ENCODE measurements at places on chromosomes 1 and 21.
A peak's percentile ranks its signal among the peaks of the same experiment; 100 is the strongest.

DNA sequence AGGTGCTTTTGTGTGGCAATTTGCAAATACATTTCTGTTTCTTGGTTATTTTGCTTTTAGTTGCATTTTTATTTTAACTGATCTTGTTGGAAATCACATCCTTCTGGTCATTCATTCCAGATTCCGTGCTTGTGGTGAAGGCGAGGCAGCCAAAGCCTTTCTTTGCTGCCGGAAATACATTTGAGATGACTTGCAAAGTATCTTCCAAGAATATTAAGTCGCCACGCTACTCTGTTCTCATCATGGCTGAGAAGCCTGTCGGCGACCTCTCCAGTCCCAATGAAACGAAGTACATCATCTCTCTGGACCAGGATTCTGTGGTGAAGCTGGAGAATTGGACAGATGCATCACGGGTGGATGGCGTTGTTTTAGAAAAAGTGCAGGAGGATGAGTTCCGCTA lies 34.8 kb upstream of the CD101 start:
- DNase-seq = peak; percentile 50

- no peak for DNase-seq
Observed at GRCh38 chr1:225364439-225364838, 63.4 kb downstream of the LBR start.

GRCh38 chr1:79396901-79397300 lies 390.4 kb upstream of the ADGRL4 start:
- DNase-seq = no peak

GRCh38 chr1:42657981-42658876 lies at the start of gene PPIH:
Gene PPIH (plus strand): TSS chr1:42658423. CDS start chr1:42658447, 24 bp downstream.
- peak; percentile 88 for DNase-seq

DNA sequence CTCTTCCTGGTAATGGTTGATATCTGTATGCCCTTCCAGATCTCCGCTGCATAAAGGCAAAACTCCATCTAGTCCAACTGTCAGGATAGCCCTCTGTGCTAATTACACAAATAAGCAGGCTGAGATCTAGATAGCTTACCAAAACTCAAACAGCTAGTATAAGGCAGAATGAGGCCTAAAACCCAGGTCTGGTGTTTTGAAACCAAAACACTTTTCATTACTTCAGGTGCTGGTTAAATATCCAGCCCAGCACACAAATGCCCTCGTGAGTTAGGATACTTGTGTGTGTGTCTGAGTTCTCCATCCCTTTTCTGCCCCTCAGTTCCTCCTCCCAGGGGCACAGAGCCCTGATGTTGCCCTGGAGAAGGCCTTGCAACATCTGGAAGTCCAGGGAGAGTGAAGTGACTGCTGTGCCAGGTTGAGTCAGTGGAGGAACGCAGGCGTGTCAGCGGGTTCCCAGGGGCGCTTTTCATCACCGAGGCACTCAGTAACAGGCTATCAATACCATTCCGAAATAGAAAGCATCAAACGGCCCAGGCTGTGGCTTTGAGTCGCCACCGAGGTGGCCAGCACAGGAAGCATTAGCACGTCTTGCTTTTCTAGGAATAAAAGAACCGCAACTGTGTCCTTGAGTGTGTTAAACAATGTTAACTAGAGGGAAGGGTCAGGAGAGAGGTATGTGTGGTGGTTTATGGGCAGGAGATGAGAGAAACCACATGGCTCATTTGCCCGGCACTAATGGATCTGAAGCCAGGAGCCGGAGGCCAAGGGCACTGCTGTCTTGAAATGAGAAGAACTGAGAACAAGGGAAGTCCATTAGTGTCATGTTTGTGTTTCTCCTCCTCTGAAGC lies 90.7 kb upstream of the WLS start:
- peak; percentile 59 for DNase-seq

DNA sequence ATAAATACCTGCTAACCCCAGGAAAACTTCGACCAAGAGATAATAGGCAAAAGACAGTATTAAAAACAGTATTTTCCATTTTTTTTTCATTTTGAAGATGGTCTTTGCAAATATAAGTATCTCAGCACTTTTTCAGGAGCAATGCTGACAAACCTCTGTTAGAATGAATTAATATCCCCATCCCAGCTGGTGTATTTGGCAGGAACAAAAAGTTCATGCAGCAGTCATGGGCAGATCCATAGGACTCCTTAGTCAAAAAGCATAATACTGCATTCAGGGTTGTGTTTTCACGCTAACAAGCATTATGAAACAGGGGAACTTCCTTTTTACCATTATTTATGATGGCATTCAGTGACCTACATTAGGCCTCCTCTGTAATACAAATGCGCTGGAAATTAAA lies 344.0 kb downstream of the ST6GALNAC3 start:
- DNase-seq = no peak

DNA sequence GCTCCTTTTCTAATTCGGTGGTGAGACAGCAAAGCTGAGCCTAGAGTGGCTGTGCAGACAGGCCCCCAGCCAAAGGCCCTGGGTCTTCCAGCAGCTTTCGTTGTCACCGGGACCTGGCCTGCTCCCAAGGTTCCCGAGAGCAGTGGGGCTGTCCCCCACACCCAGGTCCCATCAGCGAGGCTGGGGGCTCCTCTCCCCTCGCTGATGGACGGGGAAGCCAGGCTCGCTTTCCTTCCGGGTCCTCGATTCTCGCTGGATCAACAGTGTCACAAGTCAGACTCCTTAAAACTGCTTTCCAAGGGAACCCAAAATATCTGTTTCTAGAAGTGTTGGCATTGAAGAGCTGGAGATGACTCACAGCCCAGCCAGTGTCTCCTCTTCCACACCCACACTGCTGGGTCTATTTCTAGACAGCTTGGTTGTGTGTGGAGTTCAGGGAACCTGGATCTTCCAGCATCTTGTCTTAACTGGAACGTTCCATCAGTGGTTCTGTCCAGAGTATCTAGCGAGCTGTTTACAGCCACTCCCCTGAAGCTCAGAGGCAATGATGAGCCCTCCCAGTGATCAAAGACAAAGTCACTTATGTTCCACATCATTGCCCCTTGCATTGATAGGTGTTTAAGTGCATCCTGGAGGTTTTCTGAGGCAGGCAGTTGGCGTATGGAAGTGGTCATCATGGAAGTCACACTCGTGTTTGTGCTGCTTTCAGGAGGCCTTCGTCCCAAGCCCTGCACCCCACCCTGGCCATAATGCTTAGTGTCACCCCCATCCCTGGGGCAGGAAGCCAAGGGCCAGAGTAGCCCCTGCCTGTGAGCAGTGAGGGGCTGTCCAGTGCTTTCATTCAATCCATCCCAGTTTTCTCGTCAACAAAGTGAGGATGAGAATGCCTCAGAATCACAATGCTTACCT lies 35.2 kb downstream of the RRP1 start:
- peak; percentile 42 for DNase-seq

DNA sequence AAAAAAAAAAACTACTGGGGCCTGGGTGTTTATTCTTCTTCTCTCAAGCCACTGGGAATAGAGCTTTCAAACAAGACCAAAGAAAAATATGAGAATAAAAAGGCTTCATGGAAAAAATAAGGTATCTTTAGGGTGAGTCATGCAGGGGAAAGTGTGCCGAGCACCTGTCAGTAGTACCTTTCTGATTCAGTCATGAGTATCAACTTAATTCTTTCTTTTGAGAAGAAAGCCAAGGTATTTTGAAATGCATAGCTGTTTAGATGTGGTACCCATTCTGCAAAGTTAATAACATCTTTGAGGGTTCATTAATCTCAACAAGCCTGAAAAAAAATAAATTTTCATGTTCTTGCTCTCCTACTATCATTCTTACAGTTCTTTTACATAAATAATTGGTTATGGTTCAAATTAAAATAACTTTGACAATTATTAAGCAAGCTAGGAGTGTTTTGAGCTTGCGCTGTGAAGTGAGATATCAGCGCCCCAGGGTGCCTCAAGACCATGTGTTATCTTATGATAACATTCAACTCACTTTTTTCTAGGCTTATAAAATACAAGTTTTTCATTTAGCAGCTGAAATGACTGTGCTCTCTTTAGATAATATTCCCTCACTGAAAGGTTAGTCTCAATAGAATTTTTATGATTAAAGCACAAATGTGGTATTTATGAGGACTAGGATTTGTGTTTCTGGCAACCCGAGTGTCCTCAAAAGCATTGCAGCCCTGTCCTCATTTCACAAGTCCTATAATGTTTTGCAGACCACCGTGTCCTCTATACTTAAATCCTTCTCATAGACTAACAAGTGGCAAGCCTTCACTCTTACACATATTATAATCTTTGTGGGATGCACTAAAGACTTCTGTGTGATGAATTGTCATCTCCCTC lies 138.6 kb downstream of the SLC44A5 start:
- DNase-seq = no peak

DNA sequence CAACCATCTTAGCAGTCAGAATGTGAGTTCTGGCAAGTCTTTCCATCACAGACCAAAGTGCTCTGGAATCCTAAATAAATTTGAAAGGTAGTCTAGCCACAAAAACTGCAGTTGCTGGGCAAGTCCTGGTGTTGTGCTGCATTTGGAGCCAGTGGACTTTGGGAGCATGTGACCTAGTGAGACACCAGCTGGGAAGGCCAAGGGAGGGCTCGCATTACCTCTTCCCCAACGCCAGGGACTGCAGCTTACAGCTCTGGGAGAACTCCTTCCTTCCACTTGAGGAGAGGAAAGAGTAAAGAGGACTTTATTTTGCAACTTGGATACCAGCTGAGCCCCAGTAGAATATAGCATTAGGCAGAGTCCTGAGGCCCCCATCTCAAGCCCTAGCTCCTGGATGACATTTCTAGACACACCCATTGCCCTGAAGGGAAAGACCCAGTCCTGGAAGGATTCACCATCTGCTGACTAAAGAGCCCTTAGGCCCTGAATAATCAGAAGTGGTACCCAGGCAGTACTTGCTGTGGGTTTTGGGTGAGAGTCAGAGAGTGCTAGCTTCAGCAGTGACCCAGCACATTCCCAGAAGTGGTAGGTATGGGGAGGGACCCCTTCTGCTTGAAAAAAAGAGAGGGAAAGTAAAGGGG lies 190.7 kb downstream of the NUF2 start:
- no peak for DNase-seq

GRCh38 chr1:200973937-200974657 lies 49.4 kb downstream of the KIF21B start:
- DNase-seq = no peak

- no peak for DNase-seq
Observed at GRCh38 chr1:205283270-205284147, 38.0 kb downstream of the NUAK2 start.

DNA sequence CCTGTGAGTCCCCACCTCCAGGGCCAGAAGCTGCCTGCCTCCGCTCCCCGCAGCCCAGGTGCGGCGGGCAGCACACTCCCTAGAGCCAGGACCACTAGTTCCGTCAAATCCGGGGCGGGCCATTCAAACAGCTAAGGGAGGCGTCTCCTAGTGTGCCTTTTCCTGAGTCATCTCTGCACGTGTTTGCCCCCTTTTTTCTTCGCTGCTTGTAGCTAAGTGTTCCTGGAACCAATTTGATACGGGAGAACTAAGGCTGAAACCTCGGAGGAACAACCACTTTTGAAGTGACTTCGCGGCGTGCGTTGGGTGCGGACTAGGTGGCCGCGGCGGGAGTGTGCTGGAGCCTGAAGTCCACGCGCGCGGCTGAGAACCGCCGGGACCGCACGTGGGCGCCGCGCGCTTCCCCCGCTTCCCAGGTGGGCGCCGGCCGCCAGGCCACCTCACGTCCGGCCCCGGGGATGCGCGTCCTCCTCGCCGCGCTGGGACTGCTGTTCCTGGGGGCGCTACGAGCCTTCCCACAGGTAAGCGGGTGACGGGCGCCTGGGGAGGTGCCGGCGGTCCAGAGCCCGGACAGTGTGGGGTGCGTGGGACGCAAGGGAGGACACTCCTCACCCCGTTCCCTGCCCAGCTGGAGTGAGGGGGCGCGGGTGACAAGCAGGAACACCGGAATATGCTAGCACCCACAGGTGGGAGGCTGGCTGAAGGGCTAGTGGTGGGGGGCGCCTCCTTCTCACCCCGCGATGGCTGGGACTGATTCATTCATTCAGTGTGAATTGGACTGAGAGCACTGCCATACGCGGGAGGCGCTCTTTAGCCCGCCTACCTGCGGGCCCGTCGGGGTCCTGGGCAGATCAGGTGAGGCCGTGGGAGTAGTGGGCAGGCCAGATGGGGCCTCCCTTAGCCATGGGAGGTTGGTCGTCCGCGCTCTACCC lies at the start of gene TNFRSF8:
Gene TNFRSF8, plus strand, starts transcription at position 163 of the 932 bp plus-strand sequence. Its CDS starts 296 bp downstream, at position 459.
- DNase-seq = no peak

GRCh38 chr1:229590119-229590518 lies 31.6 kb upstream of the ABCB10 start:
- no peak for DNase-seq

GRCh38 chr1:42936309-42937078 lies 22.2 kb downstream of the SLC2A1 start:
- peak; percentile 95 for DNase-seq

GRCh38 chr1:115641762-115642167 lies at the start of gene VANGL1:
Gene VANGL1 (plus strand): TSS chr1:115641970. CDS start chr1:115651414, 9,444 bp downstream.
- peak; percentile 64 for DNase-seq

- DNase-seq = peak; percentile 68
Observed at GRCh38 chr1:9235096-9235459, 504 bp downstream of the H6PD start.

GRCh38 chr1:181117648-181118449 lies 29.3 kb downstream of the IER5 start:
- no peak for DNase-seq

DNA sequence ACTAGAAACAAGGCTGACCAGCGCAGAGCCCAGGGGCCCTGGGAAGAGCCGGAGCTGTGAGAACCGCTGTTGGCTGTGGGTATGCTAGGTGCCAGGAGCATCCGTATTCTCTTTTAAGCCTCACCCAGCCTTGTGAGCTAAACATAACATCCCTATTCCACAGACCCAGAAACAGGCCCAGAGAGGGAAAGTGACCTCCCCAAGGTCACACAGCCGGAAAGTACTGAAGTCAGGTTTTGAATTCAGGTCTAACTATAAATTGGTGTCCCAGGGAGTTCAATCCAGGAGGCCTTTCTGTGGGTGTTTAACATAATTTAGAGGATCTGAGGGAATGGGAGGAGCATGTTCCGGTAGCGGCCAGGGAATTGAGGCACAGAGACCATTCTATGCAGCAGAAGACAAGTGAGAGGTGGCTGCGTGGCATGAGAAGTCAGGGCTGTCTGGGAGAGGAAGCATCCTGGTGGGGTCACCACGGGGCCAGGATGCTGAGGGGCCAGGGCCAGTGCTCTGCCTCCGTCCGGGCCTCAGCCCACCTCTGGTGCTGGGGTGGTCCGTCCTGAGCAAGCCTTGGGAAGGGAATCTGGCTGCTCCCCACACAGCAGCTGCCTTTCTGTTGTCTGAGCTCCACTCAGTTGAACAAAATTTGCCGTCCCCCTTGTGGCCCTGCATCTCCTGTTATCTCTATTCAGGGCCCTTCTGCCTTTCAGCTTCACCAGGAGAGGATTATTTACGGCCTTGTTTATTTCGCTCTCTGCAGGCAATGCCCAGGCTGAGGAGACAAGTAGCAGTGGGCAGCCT lies 338.8 kb upstream of the VAMP3 start:
- DNase-seq = no peak

All from fibroblast of upper back skin (primary cell).